ENCODE measurements at places on chromosomes 4 and X.

GRCh38 chrX:149040873-149041535, 464.1 kb downstream of the IDS start:
- DNase-seq: no peak

GRCh38 chrX:2967998-2968909, 38.1 kb upstream of the ARSH start:
- DNase-seq: no peak

DNA sequence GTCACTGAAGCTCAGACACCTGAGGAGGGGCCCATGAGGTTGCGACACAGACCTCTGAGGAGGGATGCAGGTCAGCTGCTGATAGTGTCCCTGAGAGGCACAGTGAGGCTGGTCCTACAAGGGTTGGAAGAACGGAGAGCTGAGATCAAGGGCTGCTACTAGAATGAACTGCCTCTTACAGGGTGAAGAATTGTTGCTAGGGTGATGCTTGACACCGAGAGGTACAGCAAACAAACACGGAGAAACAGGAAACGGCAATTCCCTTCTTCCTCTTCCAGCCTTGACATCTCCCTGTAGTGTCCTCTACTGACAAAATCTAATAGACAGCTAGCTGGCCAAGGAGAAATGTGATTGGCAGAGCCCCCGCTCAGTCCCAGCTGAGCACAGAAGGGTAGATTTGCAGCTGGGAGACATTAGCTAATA, 11.8 kb upstream of the HPGDS start:
- DNase-seq: no peak

- DNase-seq: no peak
Measured at GRCh38 chr4:99038213-99038612, 42.7 kb downstream of the METAP1 start.

GRCh38 chr4:184101711-184102110, 116.0 kb downstream of the ENPP6 start:
- no peak for DNase-seq

DNA sequence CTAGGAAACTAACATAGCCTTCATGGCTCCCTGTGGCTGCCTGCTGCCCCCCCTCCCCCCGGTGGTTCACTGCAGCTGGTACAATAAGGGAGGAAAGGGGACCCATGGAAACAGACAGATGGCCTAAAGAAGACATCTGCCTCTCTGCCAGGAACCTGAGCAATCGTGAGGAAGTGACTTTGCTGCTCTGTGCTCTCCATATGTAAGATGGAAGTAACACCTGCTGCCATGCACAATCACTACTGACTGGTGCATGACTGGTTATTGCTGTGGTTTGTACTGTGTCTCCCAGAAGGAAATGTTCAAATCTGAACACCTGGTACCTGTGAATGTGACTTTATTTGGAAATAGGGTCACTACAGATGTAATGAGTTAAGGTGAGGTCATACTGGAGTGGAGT, 43.6 kb downstream of the CD99L2 start:
- no peak for DNase-seq

GRCh38 chrX:13102636-13103035, 58.2 kb upstream of the FAM9C start:
- no peak for DNase-seq

DNA sequence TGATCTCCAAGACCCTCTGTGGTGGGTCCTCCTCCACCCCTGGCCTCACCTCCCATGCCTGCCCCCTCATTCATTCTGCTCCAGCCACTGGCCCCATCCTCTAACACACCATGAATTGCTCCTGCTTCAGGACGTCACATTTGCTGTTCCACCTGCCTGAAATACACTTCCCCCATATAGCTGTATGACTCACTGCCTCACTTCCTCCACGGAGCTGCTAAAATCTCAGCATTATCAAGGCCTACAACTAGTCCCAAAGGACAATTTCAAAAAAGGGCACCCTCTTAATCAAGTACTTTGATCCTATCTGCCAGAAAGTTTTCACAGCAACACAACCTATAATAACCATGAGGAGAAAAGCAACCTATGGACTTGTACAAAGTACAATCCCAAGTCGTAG, 43.6 kb upstream of the PHOX2B start:
- DNase-seq: no peak

- DNase-seq: no peak
Measured at GRCh38 chrX:68429216-68429615, 4.1 kb downstream of the OPHN1 start.

DNA sequence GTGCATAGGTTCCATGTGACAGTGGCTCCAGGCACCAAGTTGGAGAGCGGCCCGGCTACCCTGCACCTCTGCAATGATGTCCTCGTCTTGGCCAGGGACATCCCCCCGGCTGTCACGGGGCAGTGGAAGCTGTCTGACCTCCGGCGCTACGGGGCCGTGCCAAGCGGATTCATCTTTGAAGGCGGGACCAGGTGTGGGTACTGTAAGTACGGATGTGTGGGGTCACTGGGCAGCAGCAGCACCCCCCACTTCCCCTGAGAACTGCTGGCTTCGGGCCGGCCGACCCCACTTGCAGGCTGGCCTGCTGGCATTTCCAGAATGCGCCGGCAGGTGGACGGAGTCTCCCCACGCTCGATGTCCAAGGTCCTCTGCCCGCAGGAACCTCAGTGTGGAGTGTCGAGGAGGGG, 13.2 kb downstream of the DOK7 start:
- no peak for DNase-seq

GRCh38 chrX:98379134-98379533, 1495.4 kb downstream of the RPA4 start:
- DNase-seq: no peak

- DNase-seq: no peak
Measured at GRCh38 chr4:43682551-43682950, 766.1 kb downstream of the KCTD8 start.

GRCh38 chr4:155667222-155667567, 547 bp downstream of the GUCY1A1 start:
- DNase-seq: no peak

DNA sequence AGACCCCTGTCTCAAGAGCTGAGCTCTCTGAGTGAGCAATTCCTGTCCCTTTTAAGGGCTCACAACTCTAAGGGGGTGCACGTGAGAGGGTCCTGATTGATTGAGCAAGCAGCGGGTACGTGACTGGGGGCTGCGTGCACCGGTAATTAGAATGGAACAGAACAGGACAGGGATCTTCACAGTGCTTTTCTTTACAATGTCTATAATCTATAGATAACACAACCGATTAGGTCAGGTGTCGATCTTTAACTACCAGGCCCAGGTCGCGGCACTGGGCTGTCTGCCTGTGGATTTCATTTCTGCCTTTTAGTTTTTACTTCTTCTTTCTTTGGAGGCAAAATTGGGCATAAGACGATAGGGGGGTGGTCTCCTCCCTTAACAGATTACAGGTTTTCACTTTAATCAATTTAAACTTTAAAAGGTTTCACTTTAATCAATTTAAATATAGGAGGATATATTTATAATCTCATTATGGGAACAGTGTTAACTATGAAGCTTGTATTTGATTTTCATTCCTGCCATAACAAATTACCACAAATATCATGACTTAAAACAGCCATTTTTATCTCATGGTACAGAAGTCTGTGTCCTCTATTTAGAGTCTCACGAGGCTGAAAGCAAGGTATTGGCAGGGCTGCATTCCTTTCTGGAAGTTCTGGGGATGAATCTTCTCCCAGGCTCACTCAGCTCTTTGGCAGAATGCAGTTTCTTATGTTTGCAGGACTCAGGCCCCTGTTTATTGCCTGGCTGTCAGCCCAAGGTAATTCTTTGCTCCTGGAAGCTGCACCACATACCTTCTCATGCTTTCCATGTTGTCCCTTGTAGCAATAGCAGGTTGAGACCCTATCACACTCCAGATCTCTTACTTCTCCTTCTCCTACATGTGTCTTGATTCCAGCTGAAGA, 5.2 kb downstream of the SPATA4 start:
- no peak for DNase-seq

DNA sequence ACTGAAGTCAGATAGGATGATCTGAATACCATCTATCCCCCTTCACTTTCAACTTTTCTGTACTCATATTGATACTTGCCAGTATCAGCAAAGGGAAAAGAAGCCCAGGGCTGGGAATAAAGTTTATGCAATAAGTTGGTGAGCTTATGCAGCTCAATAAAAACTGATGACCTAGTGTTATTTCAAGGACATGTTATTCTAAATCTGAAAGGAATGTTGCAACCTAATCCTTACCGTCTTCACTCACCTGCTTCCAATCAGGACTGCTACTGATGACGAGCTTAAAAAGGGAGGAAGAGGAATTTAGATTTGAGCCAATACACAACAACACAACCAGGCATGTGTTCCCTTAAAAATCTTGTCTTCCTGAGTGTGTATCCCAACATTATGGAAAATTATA, 419.9 kb downstream of the SPRY1 start:
- DNase-seq: no peak

DNA sequence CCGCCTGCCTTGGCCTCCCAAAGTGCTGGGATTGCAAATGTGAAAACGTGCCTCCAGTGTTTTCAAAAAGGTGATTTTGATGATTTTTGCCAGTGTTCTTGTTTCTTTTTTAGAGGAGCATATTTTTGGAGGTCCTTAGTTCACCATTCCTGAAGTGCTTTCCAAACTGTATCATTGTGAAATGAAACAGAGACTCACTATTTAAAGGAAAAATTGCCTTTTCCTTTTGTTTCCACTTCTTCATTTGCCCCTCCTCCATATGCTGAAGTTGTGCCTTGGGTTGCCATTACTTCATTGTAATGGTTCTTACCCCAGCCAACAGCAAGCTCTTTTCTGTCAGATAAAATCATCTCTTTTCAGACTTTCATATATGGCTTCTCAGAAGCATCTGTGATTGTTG, 164.4 kb downstream of the FNIP2 start:
- no peak for DNase-seq

GRCh38 chr4:184011826-184012380, 106.8 kb downstream of the STOX2 start:
- no peak for DNase-seq

DNA sequence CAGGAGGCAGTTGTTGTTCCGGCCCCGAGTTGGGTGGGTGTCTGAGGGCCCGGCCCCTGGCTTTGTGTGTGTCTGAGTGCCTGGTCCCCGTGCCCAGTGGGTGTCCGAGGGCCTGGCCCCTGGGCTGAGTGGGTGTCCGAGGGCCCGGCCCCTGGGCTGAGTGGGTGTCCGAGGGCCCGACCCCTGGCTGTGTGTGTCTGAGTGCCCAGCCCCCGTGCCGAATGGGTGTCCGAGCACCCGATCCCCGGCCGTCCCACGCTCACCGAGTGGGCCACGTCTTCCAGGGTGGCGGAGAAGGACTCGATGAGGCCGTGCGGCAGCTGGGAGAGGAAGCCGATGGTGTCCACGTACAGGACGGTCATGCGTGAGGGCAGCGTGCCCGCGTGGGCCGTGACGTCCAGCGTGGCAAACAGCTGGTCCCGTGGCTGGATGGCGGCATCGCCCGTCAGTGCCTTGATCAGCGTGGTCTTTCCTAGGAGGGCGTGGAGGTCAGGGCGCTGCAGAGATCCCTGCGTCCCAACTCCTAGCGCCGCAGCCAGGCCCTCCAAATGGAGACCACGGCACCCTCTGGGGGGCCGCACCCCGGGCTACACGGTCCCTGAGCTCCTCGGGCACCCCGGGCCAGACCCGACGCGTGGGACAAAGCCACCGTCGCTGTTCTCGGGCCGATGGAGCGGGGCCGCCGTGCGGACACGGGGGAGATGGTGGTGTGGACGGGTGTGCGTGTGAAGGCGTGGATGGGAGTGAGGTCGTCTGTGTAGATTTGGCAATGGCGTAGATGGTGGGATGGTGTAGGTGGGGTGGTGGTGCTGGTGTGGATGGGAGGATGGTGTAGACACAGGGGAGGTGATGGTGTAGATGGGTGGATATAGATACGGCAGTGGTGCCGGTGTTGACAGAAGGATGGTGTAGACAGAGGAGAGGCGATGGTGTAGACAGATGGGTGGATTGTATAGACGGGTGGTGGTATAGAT, 7.2 kb downstream of the GTPBP6 start:
- no peak for DNase-seq

DNA sequence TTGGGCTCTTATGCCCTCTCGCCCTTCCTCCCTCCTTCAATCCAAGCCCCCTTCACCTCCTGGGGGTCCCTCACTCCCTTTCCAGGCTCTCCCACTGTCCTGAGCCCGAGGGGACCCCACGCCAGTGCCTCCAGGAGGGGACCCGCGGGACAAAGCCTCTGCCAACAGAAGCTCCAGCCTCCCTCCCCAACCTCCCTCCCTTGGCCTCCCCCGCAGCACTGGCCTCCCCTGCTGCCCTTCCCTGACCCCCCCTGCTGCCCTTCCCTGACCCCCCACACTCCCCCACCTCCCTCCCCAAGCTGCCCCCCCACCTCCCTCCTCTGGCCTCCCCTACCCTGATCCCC, 71.0 kb upstream of the MXD4 start:
- no peak for DNase-seq

DNA sequence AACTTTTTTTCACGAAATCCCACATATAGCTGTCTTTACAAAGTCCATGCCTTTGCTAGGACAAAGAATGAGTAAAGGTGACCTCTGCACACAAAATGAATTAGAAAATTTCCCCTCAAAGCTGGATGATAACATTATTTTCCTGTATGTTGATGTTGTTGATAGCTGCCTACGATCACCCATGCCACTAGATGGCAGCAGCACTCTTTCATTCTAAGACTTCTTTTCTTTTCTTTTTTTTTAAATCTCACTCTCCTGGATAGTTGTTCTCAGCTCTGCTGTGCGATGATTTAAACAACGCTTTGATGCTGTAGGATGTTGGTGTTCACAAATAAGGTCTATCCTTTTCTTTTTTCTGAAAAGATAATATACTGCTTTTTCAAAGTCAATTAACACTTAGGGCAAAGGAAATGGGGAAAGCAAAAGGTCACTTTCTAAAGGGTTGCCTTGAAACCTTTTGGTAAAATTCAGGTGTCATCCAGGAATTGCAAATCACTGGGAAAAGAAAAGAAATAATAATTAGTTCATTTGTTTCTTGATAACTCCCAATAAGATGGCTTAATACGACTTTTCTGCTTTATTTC, 266.8 kb downstream of the C4orf33 start:
- peak; percentile 73 for DNase-seq

DNA sequence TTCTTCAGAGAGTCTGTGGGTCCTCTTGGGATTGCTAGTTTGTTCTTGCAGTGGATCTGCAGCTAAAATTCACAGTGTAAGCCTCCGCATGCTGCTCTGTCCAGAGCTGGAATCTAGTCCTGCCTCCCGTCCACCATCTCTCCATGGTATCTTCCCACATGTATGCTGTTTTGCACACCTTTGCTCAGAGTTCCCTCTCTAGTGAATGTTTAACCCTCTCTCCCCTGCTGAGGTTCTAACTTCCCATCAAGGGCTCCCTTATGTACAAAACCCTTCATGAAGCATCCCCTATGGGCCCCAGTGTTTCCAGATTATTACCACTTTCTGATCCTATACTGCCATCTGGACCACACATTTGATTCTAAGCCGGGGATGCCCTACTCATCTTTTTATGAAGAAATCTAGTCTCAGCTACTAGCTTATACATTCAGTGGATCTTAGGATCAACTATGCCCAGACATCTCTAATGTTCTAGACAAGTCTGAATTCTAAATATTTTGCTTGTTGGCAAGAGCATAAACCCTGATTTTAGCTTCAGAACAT, 157.3 kb downstream of the CPEB2 start:
- DNase-seq: no peak

GRCh38 chr4:77124576-77124975, 32.4 kb upstream of the CCNG2 start:
- DNase-seq: no peak

- DNase-seq: no peak
Measured at GRCh38 chrX:124931241-124931640, 388.4 kb upstream of the TEX13C start.
